ENCODE measurements at places on chromosomes 1 and 21.

GRCh38 chr1:113452921-113453770 is 62.8 kb downstream of the MAGI3 start:
- no peak for DNase-seq

DNA sequence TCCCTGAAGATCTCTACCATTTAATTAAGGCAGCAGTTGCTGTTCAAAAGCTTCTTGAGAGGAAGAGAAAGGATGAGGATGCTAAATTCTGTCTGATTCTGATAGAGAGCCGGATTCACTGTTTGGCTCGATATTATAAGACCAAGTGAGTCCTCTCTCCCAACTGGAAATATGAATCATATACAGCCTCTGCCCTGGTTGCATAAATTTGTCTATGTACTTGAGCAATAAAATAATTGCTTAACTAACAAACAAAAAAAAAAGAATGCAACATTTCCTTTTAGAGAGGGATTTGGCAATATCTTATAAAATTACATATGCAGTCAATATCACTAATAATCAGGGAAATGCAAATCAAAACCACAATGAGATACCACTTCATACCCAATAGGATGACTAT is 26.8 kb downstream of the ALDH9A1 start:
- DNase-seq = no peak

- DNase-seq = no peak
These were observed 11.6 kb upstream of the CD247 start for GRCh38 chr1:167529829-167530474.

GRCh38 chr1:55284856-55285255 is 69.7 kb upstream of the USP24 start:
- DNase-seq = no peak

DNA sequence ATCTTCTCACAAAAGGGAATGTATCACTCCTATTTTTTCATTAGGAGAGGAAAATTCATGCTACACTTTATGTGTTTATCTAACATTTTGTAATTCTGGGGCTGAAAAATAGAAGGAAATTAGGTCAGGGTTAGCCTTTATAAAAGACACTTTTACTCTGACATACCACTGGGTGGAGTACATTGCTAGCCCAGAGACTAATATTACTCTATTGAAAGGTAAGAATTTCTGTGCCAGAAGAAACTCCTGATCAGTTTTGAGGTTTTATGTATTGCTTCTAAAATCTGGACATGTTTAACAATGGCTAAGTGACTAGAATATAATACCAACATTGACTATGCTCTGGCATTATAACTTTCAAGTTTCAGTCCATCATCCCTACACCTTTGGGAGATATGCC is 724.6 kb downstream of the USP25 start:
- no peak for DNase-seq

DNA sequence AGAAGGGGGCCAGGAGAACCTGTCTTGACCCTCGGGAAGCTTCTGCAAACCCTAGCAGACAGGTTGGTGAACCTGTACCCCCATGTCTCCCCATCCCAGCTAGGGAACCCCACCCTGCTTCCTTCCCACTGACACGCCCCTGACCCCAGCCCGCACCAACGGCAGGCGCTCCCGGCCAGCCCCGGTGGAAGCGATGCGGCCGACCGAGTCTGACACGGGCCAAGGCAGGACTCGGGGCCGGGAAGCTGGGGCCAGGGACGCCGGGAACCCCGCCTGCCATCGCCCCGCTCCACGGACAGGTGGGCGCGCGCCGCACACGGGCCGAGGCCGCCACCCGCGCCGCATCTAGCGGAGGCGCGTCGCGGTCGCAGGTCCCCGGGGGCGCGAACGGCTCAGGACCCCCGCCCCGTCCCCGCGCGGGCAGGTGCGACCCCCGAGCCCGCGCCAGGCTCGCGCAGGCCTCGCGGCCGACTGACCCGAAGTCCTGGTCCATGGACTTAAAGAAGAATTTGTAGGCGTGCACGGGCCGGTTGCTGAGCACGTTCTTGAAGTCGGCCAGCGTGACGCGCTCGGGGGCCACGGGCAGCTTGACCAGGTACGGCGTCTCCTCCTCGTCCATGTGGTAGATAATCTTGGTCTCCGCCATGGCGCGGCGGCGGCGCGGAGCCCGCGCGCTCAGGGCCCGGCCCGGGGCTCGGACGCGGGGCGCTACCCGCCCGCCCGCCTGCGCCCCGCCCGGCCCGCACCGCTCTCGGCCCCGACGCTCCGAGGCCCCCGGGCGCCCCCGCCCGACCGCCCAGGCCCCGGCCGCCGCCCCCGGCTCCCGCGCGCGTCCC is 580 bp downstream of the DVL1 start:
- DNase-seq = no peak

DNA sequence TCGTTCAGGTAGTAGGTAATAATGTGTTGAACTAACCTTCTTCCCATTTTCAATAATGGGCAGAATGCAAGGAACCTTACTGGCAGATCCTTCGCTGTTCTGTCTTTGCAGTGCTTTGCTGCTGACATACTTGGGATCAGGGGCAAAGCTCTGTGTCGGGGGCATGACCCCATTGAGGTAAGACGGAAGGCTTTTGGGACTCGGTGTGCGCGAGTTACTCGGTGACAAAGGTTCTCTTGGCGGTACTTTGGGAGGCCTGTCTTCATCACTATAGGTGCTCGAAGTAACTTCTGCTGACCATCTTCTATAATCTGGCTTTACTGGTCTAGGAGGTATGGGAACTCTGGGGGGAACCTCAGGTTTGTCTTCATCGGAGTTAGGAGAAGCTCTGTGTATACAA is 12.7 kb downstream of the ERRFI1 start:
- no peak for DNase-seq
